HuH-7 (cell line): ENCODE measurements at places on chromosomes 3 and 15.
A peak's percentile ranks its signal among the peaks of the same experiment; 100 is the strongest.

DNA sequence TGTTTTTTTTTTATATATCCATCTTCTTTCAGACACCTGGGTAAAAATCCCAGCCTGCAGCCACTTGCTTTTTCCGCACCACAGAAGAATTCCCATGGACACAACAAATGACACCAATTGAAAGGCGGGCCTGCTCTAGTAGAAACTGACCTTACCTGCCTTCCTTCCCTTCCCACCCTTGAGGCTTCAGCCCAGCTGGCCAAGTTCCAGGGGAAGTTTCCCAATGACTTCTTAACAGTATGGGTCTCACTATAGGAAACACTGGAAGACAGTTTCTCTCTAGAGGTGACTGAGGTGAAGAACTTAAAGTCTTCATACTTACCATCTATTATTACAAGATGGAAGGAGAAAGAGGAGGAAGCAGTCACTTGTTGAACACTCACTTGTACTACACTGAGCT lies 714.2 kb upstream of the NR2F2 start:
- DNase-seq, result no peak

- DNase-seq, result no peak
Measured at GRCh38 chr3:177725165-177725564, 527.9 kb upstream of the TBL1XR1 start.

GRCh38 chr3:9679476-9680080 lies 24.1 kb upstream of the CPNE9 start:
- no peak for DNase-seq

- no peak for DNase-seq
Measured at GRCh38 chr15:51307811-51308210, 30.6 kb downstream of the CYP19A1 start.

DNA sequence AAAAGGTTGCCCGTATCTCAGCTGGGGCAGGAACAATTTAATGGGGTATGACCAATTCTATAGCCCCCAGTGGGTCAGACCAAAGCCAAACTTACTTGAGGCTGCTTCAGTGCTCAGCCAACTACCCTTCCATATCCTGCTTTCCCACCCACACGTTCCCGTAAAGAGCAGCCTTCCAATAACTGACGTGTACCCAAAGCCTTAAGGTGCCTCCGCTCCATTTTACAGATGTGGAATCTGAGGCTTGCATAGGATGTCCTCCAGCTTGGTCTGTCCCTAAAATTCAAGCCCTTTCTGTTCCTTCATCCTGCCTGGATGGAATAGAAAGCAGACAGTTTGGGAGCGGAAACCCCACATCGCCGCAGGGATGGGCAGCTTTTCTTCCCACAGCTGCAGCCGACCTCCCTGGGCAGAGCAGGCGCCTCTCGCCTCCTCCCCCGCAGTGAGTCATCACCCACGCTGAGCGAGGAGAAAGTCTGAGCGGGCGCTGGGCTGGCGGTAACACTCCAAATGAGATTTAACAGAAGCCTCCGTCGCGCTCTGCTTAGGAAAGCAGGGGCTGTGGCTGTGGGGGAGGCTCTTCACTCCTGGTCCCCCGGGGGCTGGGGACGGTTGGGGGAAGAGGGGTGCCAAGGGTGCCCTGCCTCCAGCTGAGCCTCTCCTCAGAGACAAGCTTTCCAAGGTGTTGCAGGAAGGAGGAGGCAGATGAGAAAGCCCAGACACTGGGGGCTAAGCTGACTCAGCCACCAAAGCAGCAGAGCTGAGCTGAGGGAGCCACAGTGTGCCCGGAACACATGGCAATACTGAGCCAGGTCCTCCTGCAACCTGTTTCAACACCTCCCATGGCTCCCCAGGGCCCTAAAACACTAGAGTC lies 57.8 kb upstream of the HRH1 start:
- DNase-seq, result no peak

- DNase-seq, result no peak
Measured at GRCh38 chr15:81560405-81560804, 186.4 kb upstream of the TMC3 start.

GRCh38 chr3:140292170-140292569 lies 357.2 kb downstream of the CLSTN2 start:
- no peak for DNase-seq

- DNase-seq, result no peak
Measured at GRCh38 chr3:16056217-16056616, 118.3 kb upstream of the GALNT15 start.

DNA sequence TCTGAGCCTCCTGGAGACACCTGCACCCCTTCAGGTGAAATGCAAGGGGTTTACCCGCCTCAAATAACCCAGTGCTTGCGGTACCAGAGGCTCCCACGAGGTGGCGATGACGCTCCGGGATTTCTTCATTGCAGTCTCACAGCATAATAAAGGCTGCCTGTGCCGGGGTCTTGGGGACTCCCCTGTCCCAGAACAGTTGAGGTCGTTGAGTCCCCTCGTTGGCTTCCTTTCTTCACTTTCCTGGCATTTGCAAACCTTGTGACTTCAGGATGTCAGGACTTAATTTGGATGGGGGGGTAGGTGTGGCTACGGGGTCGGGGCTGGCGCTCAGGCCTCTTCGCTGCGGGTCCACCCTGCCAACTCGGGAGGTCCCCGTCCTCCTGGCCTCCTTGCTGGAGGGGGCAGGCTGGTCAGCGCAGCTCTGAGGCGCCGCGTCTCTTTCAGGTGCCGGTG lies 1.3 kb downstream of the GNAT1 start:
- DNase-seq, result peak; percentile 84

- DNase-seq, result no peak
Measured at GRCh38 chr3:153866901-153867300, 254.3 kb upstream of the ARHGEF26 start.

GRCh38 chr3:126731044-126731443 lies 27.0 kb downstream of the CHCHD6 start:
- no peak for DNase-seq

DNA sequence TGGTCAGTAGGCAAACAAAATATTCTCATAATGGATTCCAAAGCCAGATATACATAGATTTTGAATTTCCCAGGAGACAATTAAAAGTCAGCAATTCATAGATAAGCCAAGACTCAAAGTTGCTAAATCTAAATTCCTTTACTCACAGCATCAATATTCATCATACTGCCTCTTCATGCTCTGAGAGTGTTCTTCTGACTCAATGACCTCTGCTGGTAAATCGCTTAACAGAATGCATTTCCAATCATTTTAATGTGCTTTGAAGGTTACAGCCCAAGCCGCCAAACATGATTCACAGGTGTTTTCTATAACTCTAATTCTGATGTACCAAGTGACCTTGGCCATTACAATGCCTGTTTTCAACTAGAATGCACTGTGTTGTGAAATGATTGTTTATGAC lies 24.2 kb upstream of the SLC4A7 start:
- DNase-seq, result no peak

DNA sequence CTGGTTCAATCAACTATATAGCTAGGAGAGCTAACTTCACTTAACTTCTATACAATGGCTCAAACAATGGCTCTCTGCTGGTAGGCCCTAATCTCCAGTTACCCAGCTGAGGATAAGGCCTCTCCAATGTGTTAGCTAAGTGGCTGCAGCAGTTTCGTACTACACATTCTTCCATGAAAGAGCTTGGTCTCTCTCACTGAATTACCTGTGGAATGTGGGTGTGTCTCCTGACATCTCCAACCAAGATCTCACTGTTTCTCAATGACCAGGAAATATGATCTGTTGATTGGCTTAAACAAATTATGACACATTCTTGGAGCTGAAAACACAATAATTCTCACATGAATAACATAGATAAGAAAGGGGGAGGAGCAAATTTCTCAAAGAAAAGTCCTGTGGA lies 169.8 kb upstream of the ROBO1 start:
- peak; percentile 35 for DNase-seq

GRCh38 chr3:9686050-9686550 lies 17.5 kb upstream of the CPNE9 start:
- DNase-seq, result no peak

DNA sequence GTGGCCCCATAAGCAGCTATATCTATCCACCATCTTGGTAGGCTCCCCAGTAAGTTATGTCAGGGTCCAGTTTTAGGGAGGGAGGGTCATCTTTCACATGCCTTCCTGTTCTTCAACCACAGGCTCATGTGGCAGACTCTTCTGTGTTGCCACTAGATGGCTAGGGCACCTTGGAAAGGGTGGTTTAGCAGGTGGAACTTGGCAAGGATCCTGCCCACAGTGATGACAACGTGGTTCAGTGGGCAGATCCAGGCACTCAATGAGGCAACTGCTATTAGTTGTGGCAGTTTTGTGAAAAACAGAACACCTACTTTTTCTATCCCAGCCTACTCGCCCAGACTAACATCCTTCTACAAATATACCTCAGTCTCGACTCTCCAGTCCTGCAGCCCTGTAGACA lies 7.2 kb upstream of the RBP1 start:
- no peak for DNase-seq

- DNase-seq, result no peak
Measured at GRCh38 chr3:38640661-38641452, 8.6 kb downstream of the SCN5A start.

GRCh38 chr3:104316118-104316517 lies 1050.6 kb upstream of the ALCAM start:
- no peak for DNase-seq

- no peak for DNase-seq
Measured at GRCh38 chr3:25281041-25281731, 146.9 kb upstream of the RARB start.

- DNase-seq, result no peak
Measured at GRCh38 chr3:12218161-12218560, 59.4 kb upstream of the TIMP4 start.

GRCh38 chr3:25396251-25396650 lies 31.8 kb upstream of the RARB start:
- no peak for DNase-seq

GRCh38 chr3:53936347-53936746 lies 44.7 kb upstream of the SELENOK start:
- no peak for DNase-seq

- no peak for DNase-seq
Measured at GRCh38 chr15:92623435-92623834, 32.1 kb downstream of the FAM174B start.

DNA sequence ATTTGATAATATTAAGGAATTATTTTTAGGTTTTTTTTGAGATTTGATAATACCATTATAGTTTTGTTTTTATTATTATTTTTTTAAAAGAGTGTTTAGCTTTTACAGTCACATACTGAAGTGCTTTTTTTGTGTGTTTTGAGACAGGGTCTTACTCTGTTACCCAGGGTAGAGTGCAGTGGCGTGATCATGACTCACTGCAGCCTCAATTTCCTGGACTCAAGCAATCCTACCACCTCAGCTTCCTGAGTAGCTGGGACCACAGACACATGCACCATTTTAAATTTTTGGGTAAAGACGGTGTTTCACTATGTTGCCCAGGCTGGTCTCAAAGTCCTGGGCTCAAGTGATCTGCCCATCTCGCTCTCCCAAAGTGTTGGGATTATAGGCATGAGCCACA lies 73.0 kb downstream of the SUMF1 start:
- DNase-seq, result no peak

GRCh38 chr3:167487556-167487955 lies 13.7 kb upstream of the SERPINI2 start:
- DNase-seq, result no peak

GRCh38 chr3:120298996-120299395 lies 14.0 kb upstream of the GPR156 start:
- no peak for DNase-seq

DNA sequence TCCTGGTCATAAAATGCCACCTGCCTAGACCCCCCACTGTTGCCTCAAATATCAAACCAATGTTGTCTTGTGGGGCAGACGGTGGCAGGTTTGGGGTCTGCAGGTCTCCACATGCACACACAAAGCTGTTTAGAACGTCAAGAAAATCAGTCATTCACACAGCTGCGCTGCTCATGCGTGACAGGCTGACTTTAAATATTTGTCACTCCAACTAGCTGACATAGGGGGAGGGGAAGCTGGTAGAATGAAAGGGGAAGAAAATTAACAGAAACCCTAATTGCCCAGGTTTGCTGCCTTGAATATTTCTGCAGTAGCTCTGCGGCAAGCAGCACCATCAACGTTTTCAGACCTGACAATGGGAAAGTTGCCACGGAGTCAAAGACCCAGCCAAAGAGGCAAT lies 201.8 kb downstream of the ABHD5 start:
- DNase-seq, result no peak

- no peak for DNase-seq
Measured at GRCh38 chr15:66692808-66693596, 9.0 kb upstream of the SMAD6 start.

DNA sequence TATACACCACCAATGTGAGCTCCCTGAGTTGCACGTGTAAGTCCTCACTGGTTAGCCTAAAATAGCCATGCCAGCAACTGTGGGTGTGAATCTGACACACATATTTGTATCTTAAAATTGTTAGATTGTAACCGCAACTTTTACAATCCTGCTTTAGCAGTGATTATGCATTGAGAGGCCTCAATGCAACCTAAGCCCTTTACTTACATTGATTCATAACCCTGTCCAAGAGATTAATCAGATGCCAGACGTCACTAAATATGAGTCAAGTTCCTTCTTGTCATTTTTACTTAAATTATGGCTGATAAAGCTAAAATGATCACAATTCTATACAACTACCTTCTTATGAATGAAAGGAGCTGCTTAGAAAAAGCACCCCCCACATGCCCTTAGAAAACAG lies 46.9 kb downstream of the IL17RD start:
- DNase-seq, result no peak

GRCh38 chr3:61524933-61525332 lies 36.4 kb upstream of the PTPRG start:
- no peak for DNase-seq

- DNase-seq, result no peak
Measured at GRCh38 chr3:55551644-55552043, 64.5 kb upstream of the WNT5A start.

GRCh38 chr3:64443546-64444381 lies 218.5 kb upstream of the PRICKLE2 start:
- no peak for DNase-seq

DNA sequence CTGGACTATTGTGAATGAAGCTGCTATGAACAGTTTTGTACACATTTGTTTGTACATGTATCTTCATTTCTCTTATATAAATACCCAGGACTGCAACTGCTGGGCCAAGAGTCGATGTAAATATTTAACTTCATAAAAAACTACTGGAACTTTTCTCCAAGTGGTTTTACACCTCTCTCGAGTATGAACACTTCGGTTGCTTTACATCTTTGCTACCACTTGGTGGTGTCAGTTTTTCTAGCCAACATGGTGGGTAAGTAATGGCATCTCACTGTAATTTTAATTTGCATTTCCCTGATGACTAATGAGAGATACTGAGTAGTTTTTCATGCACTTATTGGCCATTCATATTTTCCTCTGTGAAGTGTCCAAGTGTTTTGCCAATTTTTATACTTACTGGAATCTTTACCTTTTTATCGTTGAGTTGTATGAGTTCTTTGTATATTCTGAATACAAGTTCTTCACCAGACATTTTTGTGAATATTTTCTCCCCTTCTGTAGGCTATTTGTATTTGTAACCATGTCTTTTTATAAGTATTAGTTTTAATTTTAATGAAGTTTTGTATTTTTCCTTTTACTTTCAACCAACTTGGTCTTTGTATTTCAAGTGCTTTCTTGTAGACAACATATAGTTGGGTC lies 44.4 kb downstream of the PCOLCE2 start:
- peak; percentile 16 for DNase-seq
